D341Med (cell line): ENCODE measurements at places on chromosomes 11 and 22.

- DNase-seq: no peak
Observed at GRCh38 chr11:122162095-122162494, 46.1 kb upstream of the BLID start.

DNA sequence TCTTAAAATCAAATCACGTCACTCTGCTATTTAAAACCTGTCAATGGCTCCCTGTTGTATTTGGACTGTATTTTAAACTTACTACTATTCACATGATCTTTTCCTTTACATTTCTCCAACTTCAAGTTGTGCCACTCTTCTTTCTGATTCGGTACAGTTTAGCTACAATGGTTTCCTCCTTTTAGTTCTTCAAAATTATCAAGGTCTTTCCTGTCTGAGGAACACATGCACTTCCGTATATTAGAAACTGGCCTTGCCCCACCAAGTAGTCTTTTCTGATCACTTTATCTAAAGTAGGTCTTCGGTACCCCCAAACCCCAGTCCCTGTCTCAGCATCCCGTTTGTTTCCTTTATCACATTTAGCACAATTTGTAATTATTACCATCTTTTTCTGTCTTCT, 81.8 kb downstream of the MTMR3 start:
- no peak for DNase-seq

DNA sequence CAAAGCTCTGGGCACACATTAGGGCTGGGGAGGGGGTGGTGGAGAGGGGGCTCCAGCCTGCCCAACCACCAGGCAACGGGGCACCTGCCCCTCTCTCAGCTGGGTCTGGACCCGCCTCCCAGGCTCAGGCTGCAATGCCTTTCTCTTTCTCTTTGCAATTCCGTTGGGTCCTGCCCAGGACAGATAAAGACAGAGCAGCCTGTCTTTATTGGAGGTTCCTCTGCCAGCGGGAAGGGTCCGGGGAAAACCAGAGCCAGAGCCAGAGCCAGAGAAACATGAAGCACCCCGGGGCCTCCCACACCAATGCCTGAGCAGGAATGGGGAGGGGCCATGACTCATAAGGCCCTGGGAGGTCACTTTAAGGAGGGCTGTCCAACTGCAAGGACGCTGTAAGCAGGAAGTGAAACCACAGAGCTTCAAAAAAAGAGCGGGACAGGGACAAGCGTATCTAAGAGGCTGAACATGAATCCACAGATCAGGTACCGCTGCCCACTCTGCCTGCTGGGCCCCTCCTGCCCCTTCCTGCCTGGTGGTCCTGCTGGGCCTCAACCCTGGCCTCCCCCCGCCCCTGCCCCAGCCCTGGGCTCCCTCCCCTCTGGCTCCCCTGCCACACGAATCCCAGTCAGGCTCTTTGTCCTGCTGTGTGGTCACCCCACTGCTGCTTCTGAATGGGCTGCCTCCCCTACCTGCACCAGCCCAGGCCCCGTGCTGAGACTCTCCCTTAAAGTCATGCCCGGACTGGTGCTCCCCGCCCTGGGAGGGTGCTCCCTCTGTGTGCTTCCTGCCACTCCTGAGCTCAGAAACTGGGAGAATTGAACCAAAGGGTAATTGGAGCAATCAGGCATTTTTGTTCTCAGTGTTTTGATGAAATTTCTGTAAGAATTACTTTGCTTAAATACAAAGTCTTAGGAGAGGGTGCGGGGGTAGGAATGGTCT, at the start of gene APOBEC3B:
Gene APOBEC3B, plus strand, starts transcription at position 356 of the 936 bp plus-strand sequence. Its CDS starts 107 bp downstream, at position 463.
- no peak for DNase-seq

GRCh38 chr11:15216678-15217077, 102.0 kb downstream of the INSC start:
- DNase-seq: no peak

GRCh38 chr22:23840026-23840425, 1.2 kb upstream of the DERL3 start:
- DNase-seq: no peak

DNA sequence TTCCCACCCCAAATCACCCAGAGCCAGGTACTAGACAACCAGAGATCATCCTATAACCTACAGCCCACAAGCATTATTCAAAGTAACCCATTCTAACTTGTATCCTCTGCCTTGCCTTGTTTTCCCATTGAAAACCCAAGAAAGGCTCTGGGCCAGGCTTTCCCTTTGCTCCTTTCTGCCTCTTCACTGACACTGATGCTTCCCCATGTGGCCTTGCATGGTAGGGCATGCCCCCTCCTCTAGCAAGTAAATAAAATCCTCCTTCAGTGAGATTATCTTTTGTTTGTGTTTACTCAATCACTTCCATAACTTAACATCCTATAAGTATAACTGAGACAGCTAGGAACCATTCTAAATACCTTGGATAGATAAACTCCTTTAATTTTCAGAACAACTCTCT, 65.6 kb upstream of the FAR1 start:
- no peak for DNase-seq

- DNase-seq: peak; percentile 11
Observed at GRCh38 chr11:73233211-73233610, 15.1 kb downstream of the P2RY2 start.

DNA sequence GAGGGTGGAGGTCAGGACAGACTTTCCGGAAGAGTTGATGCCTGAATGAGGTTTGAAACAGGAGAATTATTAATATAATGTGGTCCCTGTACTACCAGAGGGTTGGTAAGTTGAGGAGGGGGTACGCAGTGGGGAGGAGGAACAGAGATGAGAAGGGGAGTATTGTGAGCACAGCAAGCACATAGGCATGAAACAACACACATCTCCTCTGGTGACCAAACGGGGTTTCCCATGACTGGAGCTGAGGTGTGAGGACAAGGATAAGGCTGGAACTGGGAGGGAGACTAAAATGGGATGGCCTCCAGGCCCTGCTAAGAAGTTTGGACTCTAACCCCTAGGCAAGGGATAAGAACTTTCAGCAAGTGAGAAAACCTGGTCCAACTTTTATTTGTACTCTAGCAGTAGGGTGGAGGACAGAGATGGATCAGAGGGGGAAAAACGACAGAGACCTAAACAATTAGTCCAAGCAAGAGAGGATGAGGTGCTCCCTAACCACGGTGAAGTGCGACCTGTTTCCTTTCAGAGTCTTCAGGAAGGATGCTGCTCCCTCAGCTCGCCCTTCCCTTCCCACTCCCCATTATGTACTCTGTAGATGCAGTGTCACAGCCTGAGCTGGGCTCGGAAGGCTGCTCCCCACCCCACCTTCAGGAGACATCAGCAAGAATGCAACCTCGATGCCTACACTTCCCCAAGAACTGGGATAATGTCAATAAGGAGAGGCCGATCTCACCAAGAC, 59.2 kb downstream of the BTG4 start:
- no peak for DNase-seq

GRCh38 chr22:36385491-36386350, 2.0 kb downstream of the MYH9 start:
- DNase-seq: peak; percentile 63

DNA sequence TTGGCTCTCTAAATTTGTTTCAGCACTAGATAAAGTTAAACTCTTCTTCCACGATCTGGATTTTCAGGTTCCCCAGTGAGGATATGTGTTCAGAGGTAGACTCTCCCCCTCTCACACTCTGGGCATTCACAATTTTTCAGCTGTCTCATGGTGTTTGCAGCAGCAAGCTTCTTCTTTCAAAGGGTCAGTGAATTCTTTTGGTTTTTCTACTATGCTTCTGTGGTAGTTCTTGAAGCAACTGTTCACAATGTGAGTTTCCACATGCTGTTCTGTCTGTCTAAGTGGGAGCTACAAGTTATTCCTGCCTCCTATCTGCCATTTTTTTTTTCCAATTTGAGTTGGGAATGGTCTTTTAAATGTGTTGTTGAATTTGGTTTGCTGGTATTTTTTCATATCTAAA, 25.4 kb downstream of the CNTF start:
- no peak for DNase-seq

- DNase-seq: no peak
Observed at GRCh38 chr11:18329196-18329870, 7.0 kb downstream of the GTF2H1 start.

DNA sequence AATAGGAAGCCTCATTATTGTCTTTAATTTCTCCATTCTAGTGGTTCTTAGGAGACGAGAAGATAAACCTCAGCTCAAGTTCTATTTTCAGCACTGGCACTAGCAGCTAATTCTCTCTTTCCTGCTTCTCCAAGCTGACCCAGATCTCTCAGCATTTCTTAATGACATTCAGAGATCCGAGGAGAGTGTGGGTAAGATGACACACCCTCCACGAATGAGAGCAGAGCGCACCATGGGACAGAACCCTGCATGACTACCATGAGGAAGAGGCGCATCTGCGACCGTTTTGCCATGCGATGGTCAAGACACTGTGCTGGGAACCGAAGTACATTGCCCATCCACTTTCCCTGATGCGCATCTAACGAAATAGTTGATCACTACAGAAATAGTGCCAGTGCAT, 241.8 kb downstream of the LARGE1 start:
- DNase-seq: no peak

- no peak for DNase-seq
Observed at GRCh38 chr11:83611600-83611999, 325.4 kb upstream of the CCDC90B start.

- no peak for DNase-seq
Observed at GRCh38 chr11:83543706-83544439, 257.7 kb upstream of the CCDC90B start.

DNA sequence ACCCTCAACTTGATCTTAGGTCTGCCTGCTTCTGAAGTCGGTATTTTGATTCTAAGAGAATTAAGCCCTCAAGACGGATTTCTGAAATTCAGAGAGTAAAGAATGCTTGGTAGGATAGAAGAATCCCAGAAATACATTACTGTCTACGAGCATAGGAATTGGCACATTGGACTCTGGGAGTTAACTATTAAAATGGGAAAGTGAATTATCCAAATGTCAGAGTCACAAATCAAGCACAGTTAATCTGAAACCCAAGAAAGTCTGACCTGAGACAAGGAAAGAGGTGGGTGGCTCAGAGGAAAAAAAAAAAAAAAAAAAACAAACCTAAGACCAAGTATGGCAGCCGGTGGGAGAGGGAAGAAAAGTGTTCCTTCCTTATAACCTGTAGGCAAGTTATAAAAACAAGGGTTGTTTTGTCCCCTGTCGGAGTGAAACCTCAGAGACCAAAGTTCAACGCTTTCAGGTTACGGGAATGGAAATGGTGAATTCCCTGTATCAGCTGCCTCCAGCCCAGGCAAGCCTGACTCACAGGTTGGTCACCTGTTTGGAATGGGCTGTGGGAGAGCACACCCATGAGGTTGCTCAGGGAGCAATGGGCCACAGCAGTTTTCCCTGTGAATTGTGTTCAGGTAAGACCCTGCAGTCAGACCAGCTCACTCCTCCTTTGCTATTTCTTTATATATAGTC, 139.0 kb downstream of the ETS1 start:
- DNase-seq: no peak

GRCh38 chr11:108302121-108302785, 79.4 kb downstream of the ATM start:
- no peak for DNase-seq

- DNase-seq: no peak
Observed at GRCh38 chr11:58900479-58901420, 38.5 kb upstream of the GLYATL1 start.

DNA sequence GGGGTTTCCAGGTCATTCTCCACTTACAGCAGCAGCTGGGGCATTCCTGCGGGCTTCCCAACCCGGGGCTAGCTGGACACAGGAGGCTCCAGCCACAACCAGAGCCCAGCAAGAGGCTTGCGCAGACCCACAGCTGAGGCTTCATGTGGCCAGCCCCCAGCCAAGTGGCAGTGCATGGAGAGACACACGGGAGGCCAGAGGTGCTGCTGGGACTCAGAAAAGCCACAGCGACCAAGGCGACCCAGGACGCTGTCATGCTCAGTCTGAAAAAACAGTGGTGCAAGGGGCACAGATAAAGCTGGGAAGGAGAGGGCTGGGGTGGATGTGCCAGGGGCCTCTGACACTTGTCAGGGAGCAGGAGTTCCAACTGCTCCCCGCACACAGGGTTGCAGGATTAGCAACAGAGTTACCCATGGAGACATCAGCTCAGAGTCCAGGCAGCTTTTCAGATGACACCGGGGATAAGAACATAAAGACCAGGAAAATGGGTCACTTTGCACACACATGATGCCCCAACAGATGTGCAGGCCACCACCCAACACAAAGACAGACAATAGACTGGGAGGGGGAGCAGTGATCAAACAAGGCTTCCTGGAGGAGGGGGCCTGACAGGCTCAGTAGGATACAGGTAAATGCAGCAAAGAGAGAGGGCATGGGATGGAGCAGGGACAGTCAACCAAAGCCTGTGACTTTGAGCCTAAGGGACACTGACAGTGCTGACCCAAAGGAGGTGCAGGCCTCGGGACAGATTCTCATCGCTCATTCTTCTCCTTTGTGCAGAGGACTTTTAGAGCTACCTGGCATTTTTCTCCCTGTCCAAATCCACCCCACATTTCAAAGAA, 6.9 kb upstream of the NEAT1 start:
- no peak for DNase-seq

DNA sequence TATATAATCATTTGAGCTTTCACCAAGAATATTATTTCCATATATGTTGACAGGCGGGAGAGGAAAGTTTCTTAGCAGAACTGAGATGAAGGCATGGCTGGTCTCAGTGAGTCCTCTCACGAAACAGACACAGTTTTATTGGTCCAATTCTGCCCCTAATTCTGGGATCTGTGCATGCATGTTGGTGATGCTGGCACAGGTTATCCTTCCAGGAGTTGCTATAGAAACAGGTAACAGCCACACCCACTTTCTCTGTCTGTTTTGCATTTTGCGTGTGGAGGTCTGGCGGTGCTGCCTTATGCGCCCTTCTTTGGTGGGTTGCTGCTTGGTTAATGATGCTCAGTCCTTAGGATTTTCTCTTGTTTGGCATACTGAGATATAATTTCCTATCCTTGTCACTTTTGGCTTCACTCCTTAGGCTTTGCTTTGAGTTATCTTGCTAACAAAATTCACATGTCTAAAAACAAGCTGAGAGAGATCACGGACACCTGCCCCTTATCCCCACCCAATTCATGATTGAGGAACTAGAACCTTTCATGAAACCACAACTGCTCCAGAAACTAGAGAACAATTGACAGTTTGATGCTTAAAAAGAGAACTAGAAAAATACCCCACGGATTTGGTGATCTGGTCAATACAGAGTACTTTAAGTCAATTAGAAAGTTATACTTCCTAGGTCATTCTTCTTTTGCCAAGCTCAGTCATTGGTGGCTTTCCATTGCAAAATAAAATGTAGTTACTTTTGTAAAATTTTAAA, 189.3 kb downstream of the FAT3 start:
- no peak for DNase-seq

DNA sequence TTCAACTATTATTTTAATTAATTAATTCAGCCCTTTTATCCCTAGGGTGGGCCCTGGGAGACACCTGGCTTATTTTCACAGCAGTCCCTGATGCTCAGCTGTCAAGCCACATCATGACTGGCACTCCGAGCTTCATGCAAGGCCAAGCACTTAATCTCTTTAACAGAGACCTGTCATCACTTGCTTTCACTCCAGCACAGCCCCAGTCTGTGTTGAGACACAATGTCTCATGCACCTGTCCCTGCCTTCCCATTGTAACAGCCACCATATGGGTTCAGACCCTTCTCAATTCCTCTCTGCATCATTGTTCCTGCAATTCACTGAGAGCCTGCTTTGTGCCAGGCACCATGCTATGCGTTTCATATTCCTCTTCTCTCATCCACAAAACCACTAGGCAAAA, 222.2 kb upstream of the TENM4 start:
- DNase-seq: no peak
